ENCODE measurements at places on chromosomes 16 and 17. TPM values are rescaled to one million over a fixed set of nuclear protein-coding genes. Genes with fewer than 3 reads are reported as not detected.

The DHRS11 gene
- 12.0 TPM for total RNA-seq

GRCh38 chr16:85522308-85522841, 90.7 kb upstream of the GSE1 start:
- DNase-seq, result no peak

GRCh38 chr16:31664683-31665482, 137.2 kb downstream of the AHSP start:
- no peak for DNase-seq

The SPNS2 gene
- total RNA-seq, result 79.3 TPM

- no peak for DNase-seq
These were observed 27.1 kb upstream of the SCNN1B start for GRCh38 chr16:23274968-23275367.

The PRSS36 gene
- 1.2 TPM for total RNA-seq

The AHSP gene
- total RNA-seq, result not detected

DNA sequence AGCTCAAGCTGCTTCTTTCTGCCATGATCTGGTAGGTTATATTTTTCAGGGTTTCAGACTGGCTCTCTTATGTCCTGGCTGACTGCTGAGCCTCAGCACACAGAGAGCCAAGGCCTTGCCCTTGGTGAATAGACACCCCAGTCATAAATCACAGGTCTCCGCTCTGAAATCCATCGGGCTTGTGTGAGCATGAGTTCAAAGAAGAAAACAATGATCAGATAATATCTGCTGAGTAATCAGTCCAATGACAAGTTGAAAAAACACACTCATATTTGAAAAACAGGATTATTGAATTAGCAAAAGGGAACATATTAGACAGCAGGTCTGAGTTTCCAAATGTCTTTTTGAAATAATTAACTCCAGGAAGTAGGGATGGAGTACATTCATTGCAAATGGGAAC, 51.1 kb upstream of the NDRG4 start:
- no peak for DNase-seq

DNA sequence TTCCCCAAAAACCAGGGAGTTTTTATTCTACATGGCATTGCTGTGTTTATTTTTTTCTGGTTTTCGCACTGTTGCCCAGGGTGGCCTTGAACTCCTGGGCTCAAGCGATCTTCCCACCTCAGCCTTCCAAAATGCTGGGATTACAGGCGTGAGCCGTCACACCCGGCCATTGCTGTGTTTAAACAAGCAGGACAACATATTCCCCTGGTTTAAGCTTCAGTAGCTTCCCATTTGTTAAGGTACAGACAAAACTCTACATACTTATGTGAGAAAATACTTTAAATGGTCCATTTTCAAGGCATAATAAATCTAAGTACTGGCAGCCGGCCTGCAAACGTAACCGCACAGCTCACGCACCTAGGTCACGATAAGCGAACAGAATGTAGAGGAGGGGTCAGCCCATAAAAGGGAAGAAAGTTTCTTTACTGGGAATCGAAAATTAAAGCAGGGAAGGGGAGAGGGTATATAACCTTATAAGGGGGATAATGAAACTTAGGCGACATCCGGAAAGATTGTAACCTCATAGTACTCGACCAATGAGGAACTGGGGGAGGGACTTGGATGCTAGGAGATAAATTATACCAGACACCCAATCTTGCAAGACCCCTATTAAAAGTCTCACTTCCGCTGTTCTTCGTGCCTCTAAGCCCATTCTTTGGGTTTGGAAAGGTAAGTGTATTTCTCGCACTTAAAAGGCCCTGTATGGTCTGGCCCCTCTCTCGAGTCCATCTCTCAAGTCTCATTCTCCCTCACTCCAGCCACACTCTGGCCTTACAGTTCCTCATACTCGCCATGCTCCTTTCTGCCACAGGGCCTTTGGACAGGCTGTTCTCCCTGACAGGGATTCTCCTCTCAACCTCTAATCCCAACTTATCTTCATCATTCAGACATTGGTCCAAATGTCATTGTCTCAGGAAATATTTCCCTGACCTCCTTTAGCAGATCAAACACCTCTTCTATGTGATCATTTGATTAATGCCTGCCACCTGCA, 59.2 kb downstream of the TEX14 start:
- DNase-seq, result no peak

The PLK1 gene
- 8.1 TPM for total RNA-seq

GRCh38 chr16:17801068-17801467, 330.3 kb upstream of the XYLT1 start:
- no peak for DNase-seq
